ENCODE measurements at places on chromosomes 4 and X.

DNA sequence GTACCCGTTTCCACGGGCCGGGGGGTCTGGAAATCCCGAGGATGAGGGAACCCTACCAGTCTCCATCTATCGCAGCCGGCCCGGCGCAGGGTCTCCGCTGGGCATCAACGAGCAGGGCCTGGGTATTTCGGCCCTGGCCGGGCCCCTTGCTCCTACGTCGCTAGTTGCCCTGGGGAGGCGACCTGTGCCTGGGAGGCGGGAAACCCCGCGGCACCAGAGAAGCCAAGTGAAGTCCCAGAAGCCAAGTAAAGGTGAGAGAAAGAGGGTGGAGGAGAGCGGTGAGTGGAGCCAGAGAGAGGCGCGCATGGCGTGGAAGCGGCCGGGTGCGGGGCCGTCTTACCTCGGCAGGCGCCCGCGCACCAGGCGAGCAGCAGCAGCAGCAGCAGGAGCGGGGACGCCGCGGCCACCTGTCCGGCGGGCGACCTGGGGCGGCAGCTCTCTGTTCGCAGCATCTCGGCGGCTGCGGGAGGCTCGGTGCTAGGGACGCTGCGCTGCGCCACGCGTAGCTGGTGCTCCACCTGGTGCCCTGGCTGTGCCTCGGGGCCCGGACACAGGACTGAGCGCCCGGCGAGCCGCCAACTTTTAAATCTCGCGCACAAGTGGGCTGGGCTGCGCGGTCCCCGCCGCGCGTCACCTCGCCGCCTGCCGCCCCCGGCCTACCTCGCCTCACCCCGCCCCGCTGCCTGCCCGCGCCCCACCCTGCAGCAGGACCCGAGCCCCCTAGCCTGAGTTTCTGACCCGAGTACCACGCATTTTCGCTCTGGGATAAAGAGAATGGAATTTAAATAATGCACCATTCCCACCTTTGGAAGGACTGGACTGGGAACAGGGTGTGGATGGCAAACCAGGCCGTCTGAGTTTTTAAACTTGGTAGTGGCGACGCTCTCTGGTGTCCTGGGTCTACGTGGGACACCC is at the start of gene NMU:
NMU (minus strand) TSS at position 558 of the 915 bp plus-strand sequence; CDS start at position 452, 106 bp downstream.
- no peak for DNase-seq

GRCh38 chr4:7388627-7389026 is 46.1 kb downstream of the PSAPL1 start:
- no peak for DNase-seq

DNA sequence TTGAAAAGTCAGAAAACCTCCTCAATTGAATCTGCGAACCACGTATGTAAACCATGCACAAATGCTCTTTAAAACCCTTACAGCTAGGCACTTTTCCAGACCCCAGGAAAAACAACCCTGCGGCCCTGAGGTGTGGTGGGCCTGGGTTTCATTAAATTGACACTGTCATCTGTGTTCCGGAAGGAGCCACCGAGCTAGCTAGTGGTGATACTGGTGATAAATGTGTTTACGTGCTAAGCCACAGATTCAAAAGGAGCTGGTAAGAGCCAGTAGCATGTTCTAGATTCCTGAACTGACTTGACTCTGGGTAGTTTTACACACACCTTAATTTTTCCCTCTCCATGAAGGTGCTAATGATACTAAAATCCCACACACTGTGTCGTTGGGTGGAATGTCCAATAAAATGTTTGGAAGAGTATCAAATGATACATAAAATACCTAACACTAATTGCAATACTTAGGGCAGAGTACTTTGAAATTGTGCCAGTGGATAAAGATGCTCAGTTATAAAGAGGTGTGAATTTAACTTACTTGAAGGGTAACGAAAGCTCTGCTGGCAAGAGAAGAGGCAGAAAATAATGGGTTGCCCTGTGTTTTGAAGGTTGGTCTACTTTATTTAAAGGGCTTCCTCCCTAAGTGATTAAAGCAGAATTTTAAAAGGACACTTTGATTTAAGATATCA is 8.5 kb downstream of the SMS start:
- DNase-seq: no peak

- no peak for DNase-seq
Observed at GRCh38 chr4:102585329-102585728, 84.2 kb downstream of the NFKB1 start.

DNA sequence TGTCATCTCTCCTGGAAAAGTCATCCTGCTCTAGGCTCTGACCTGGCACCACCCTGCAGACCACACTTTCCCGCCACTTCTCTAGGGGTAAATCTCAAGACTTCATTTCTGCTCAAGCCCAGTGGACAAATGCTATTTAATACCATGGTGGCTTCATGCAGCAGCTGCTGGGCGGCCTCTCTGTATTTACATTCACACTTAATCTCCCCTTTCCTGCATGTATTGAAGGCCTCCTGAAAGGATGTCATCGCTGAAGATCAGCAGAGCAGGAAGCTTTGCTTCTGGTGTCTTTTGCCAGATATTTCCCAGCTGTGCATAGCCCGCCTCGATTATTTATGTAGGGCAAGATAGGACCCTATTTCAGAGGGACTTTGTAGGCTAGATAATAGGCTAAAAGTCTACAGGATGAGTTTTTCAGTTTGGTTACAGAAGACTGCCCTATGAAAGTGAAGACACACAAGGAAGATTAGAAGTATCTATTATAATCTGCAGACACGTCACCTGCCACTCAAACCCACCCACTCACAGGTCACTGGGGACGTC is 17.2 kb downstream of the PROM1 start:
- DNase-seq: no peak

- DNase-seq: no peak
Observed at GRCh38 chrX:77788050-77788449, 2.0 kb upstream of the ATRX start.

GRCh38 chrX:9279234-9279544 is 185.7 kb upstream of the TBL1X start:
- no peak for DNase-seq

- no peak for DNase-seq
Observed at GRCh38 chrX:111244235-111244750, 26.0 kb downstream of the CAPN6 start.

DNA sequence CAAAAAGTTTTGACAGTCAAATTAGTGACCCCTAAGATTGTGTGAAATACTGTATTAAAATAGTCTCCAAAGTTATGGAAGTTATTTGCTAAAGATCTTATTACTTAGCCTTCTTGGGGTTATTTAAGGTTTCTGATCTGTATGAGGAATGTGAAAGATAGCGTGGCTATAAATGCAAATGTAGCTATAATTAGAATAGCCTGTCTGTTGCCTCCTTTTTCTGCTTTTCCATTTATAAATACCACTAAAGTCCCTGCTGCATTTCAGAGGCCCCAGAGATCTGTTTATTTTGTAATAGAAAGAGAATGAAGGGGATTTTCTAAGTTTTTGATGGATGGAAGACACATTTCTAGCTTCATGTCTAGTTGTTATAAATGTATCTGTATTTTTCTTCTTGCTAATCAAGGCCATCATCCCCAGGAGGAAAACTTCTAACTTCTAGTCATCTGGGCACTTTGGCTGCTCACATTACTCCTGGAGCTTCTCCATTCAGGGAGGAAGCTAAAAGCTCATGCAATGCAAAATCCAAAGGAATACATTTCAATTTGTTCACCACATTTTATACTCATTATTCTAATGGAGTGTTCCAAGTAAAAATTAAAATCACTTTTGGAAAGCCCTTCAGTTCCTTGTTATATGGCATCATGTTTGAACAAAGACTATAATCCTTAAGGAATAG is 73.9 kb downstream of the INTS12 start:
- DNase-seq: no peak

Data from C1 segment of cervical spinal cord (tissue), 14 donors.